HT-29 (cell line): ENCODE measurements at places on chromosomes 7 and 10. TPM values are rescaled to one million over a fixed set of nuclear protein-coding genes. Genes with fewer than 3 reads are reported as not detected.

CCNJ gene
- total RNA-seq: 2.6 and 2.9 TPM in 2 replicates

BUD23 gene
- total RNA-seq: 127 and 151 TPM in 2 replicates

AEBP1 gene
- not detected in 2 replicates for total RNA-seq

MYH16 gene
- total RNA-seq: 0.05 TPM in 1 of 2 replicates, not detected in the other

ALOX5 gene
- total RNA-seq: 28.2 and 43.4 TPM in 2 replicates

FOXP2 gene
- 0.05 and 0.66 TPM in 2 replicates for total RNA-seq

PIP gene
- total RNA-seq: not detected in 2 replicates

TSPAN14 gene
- 58.3 and 65.1 TPM in 2 replicates for total RNA-seq

ANK3 gene
- total RNA-seq: 6.4 and 11.5 TPM in 2 replicates

SLC4A2 gene
- total RNA-seq: 851 and 1,005 TPM in 2 replicates

- DNase-seq: no peak
These were observed 14.1 kb downstream of the NRCAM start for GRCh38 chr7:108442039-108442568.

DNA sequence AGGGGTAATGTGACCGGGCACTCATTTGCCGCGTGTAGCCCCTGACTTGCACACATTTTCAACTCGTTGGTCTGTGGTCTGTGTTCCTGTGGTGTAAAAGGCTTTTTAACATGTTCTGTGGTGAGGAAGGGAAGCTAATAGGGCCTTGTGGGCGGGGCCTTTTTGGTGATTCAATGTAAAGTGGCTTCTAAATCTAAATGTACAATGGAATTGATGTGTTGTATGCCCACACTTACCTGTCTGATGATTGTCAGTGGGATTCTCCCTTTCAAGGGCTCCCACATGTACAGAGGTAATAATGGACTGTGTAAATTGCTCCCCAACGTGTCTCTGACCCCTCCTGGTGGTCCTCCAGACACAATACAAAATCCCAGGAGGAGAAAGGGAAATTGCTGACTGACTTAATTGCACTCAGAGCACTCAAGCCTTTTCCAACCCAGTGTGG, 43.1 kb upstream of the GATAD1 start:
- DNase-seq: no peak

GRCh38 chr7:14822481-14822854, 80.1 kb downstream of the DGKB start:
- no peak for DNase-seq

DNA sequence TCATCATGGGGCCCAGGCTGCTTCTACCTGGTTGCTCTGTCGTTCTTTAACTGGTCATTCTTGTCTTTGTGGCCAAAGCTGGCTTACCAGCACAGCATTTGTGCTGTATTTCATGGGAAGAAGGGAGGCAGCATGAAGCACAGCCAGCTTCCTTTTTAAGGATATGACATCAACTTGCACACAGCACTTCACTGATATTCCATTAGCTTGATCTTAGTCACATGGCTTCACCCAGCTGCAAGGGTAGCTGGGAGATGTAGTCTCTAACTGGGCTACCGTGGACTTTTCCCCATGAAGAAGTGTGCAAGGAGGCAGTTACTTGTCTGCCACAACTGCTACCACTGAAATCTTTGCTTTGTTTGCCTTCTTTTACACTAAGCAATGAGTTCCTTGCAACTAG, 525.2 kb downstream of the LRMDA start:
- peak; percentile 3 for DNase-seq

DNA sequence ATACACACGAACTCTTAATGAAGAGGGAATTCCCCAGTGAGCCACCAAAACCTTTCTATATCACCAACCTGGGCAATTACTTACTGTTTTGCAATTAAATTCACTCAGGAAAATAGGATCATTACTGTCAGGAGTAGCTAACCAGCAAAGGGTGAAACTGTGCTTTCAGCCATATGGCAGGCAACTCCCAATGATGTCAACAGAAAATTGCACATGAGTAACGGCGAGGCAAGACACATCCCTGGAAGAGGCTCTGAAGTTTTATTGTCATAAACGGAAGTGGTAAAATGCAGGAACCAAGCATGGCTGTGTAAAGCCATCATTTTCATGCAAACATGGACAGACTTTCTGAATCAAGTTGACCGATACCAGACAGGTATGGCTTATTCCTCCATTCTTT, 548.9 kb upstream of the AUTS2 start:
- no peak for DNase-seq

DNA sequence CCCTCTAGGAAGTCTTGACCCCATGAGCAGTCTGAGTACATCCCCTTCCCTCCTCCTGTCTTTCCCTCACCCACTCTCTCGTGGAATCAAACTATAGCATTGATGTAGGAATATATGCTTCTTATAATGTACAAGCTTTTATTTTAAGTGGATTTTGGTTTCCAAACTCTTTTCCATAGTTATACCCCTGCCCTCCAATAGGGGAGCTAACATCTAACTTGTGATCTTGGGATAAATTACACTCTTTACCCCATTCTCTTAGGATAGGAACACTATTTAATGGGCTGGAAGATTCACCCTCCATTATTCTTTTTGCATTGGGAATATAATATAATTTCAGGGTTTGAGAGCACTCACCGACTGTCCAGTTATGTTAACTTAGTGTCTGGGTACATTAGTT, 465.9 kb downstream of the GATA3 start:
- no peak for DNase-seq

GRCh38 chr10:32985341-32985764, 27.3 kb upstream of the ITGB1 start:
- DNase-seq: no peak

DNA sequence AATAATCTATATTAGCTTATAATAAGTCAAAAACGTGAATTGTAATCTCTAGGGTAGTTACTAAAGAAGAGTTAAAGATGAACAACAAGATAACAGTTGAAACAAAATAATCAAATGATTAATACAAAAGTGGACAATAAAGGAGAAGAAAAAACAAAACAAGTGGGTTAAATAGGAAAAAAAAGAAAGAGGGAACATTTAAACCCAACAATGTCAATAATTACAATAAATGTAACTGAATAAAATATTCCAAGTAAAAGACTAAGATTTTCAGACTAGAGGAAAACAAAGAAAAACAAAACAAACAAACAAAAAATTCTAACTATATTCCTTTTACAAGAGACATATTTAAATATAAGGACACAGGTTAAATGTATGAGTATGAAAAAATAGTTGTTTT, 38.0 kb upstream of the ZEB1 start:
- no peak for DNase-seq

- DNase-seq: peak; percentile 61
These were observed 18.0 kb downstream of the STX1A start for GRCh38 chr7:73701357-73701995.

- no peak for DNase-seq
These were observed 756.6 kb upstream of the C7orf33 start for GRCh38 chr7:147833970-147834369.

DNA sequence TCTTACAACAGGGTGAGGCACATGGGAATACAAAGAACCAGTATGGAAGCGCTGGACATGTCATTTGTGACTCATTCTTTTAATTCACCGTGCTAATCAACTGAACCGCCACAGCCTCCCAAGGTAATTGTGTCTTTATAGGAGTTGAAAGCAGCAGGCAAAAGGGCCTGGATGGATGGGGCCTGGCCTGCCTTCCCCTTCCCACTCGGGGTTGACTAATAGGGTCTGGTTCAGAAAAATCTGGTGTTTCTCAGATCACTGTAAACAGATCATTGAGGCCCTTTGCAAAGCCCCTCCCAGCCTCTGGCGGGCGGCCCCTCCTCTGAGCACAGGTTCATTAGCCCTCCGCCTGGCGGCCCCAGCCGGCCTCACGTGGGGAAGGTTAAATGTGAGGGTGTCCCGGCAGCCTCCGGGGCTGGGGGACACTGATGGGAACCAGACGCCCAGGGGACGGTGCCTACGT, 100.8 kb downstream of the EBF3 start:
- no peak for DNase-seq

- no peak for DNase-seq
These were observed 95.8 kb downstream of the MYO3A start for GRCh38 chr10:26029858-26030257.

DNA sequence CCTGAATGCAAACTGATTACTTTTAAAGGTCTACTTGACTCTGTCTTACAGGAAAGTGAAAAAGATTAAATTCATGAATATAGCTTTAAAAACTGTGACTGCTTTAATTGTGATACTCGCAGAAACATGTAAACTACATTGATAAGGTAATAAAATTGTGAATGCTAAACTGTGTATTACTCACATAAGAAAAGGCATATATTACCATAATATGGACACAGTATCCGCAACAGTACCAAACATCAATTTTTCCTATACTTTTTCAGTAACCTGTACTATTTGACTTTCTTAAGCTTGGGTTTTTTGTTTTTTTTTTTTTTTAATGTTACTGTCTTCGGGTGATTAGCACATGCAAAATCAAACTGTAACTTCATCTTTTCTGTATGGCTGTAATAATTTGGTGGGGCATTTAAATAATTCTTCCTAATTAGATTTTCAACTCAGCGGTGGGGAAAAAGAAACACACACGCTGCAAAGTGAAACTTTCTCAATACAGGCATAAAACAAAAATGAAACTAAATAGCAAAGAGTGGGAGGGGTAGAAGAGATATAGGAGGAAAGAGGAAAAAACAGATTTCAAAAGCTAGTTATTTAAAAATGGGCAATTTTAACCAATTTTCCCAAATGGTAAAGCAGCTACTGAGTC, 23.2 kb downstream of the NT5C3A start:
- peak; percentile 37 for DNase-seq

DNA sequence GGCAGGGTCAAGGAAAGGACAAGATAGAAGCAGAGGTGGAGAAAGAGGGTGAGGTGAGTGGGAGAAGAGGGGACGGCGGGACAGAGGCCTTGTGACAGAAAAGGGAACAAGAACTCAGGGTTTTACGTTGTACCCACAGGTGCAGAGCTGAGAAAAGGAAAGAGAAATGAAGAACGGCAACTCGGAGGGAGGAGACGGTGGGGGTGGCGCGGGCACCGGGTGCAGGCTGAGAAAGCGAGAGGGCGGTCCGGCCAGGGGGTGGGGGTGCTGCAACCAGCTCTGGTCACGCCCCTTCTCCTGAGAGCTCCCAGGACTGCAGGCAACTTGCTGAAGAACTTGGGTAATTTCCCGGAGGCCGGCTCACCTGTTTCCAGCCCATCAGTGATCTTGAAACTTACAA, 65.3 kb downstream of the CARD11 start:
- DNase-seq: no peak

- DNase-seq: peak; percentile 98
These were observed 3.2 kb downstream of the SLC4A2 start for GRCh38 chr7:151062399-151063211.

GRCh38 chr10:125886914-125887512, 5.9 kb upstream of the DHX32 start:
- DNase-seq: peak; percentile 66

DNA sequence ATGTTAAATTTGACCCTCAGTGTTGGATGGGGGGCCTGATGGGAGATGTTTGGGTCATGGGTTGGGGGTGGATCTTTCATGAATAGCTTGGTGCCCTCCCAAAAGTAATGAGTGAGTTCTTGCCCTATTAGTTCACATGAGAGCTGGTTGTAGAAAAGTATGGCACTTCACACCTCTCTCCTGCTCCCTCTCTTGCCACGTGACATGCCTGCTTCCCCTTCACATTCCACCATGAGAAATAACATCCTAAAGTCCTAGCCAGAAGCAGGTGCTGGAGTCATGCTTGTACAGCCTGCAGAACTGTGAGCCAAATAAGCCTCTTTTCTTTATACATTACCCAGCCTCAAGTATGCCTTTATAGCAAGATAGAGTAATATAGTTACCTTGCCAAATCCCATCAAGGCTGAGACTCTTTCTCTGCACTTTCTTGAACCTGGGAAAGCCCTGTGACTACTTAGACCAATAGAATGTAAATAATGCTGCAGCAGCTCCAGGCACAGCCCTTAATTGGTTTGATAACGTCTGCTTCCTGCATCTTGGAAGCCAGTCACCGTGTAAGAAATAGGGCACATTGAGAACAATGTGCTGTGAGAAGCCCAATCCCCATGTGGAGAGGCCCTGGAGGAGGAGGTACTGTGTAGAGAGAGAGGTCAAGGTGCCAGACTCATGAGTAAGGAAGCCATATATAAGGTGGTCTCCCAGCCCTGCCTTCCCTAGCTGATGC, 88.0 kb upstream of the NAMPT start:
- DNase-seq: no peak

DNA sequence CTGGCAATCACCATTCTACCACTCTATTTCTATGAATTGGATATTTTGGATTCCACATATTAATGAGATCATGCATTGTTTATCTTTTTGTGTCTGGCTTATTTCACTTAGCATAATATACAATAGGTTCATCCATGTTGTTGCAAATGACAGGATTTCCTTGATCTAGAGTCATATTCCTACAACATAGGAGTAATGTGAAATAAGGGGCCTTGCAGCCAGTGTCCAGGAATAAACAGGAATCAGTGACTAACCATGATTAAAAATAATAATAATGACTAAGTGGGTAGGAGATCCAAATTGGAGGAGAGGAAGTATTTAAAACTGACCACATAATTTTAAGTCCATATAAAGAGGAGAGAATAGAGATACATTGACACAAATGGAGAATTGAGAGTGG, 49.9 kb downstream of the SCIN start:
- DNase-seq: no peak

GRCh38 chr7:138980563-138981291, 462 bp downstream of the KIAA1549 start:
- peak; percentile 7 for DNase-seq

DNA sequence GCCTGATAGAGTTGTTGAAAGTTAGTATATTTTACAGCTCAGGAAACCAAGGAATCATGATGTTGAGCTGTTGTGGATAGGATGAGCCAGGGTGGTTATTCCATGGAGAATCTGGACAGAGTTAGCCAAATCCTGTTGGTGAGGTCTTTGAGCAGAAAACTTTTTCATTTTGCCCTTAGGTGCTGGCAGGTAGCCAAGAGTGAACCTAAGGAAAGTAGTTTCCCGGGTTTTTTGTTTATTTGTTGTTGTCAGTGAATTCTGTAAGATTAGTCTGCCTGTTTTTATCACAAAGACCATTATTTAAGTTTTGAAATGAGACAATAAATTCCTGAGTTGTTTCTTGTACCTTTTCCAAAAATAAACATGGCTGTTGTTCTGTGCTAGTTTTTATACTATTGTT, 61.0 kb downstream of the GALNT11 start:
- DNase-seq: no peak

DNA sequence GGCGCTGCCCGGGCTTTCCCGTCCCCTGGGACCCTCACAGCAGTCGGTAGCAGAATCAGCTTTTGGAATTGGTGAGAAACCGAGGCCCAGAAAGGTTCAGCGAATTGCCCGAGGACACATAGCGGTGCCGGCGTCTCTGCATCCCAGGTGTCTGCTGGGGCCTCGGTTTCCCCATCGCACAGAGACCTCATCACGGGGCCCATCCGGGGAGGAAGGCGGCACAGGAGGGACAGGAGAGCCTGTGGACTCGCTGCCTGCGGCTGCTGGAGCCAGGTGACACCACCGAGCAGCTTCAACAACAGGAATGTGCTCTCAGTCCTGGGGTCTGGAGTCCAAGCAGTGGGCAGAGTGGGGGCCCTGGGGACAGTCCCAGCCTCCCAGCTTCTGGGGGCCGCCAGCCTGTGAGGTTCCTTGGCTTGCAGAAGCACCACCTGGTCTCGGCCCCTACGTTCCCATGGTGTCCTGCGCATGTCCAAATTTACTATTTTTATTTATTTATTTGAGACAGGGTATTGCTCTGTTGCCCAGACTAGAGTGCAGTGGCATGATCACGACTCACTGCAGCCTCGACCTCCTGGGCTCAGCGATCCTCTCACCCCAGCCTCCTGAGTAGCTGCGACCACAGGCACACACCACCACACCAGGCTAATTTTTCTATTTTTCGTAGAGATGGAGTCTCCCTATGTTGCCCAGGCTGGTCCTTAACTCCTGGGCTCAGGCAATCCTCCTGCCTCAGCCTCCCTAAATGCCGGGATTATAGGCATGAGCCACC, 539 bp upstream of the COX19 start:
- no peak for DNase-seq

- no peak for DNase-seq
These were observed 620.8 kb upstream of the AUTS2 start for GRCh38 chr7:68977385-68978055.
